Esophagus mucosa (tissue), 1 donor: ENCODE measurements at places on chromosomes 4 and X. TPM values are rescaled to one million over a fixed set of nuclear protein-coding genes. Genes with fewer than 3 reads are reported as not detected.
A peak's percentile ranks its signal among the peaks of the same experiment; 100 is the strongest.

DNA sequence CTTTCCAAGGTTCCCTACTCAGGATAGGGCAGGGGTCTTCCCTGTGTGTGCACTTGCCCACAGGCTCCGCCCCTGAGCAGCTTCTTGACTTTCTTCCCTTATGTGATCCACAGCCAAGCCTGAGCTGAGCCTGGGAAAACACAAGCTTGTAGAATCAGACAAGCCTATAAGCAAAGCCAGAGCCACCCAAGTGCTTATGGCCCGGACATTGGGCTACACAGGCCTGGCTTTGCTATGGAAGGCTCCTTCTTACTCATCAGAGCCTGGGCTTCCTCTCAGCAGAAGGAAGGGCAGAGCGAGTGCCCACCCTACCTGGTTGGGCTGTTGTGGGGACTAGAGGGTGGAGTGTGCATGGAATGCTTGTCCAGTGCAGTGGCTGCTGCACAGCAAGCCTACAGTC, 1.3 kb upstream of the TNIP2 start:
- no peak for ATAC-seq

DNA sequence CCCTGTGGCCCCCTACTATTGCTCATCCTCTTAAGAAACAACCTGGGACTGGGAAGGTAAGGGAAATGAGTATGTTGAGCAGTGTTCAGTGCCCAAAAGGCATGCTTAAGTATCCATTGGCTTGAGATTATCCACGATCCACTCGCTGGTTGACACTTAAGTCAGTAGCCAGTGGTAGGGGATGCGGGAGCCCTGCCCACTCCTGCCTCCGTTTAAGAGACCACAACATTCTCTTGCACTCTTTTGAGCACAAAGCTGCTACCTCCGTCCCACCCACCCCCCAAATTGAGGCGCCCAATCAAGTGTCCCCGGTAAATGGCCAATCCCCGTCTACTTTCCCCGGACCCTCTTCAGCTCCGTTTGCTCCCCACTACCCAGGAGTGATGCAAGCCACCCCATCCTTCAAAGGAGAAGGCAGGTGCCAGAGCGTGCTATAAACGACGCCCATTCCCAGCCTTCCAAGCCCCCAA, 25.0 kb downstream of the UTP14A start:
- no peak for ATAC-seq

DNA sequence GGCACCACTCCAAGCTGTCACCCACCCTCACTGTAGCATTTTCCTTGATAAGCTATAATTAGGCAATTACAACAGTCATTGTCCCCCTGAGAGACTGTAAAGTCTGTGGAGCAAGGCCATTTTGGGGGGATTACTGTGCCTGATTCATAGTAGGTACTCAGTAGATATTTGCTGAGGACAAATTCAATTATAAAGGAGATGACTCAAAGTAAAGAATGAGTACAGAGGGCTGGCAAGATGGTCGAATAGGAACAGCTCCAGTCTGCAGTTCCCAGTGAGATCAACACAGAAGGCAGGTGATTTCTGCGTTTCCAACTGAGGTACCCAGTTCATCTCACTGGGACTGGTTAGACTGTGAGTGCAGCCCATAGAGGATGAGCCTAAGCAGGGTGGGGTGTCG, 42.0 kb downstream of the MAOB start:
- no peak for ATAC-seq

- ATAC-seq = peak; percentile 55
These were observed 46.4 kb upstream of the ABCG2 start for GRCh38 chr4:88204882-88205281.

DNA sequence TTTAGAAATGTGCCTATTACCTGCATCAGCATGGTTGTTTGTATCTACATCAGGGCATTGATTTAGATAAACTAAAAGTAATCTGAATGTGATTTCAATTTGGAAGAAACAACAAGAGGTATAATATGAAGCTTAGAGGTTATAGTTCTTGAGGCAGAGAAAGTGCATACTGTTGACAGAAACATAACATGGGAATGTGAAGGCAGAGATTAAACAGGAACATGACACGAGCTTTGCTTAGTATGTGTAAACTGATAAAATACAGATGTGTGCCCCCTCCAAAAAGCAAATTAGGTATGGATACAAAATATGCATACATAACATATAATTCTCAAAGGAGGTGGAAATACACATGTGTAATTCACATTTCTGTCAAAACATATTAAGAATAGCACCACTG, 1180.2 kb upstream of the ADGRL3 start:
- no peak for ATAC-seq

DNA sequence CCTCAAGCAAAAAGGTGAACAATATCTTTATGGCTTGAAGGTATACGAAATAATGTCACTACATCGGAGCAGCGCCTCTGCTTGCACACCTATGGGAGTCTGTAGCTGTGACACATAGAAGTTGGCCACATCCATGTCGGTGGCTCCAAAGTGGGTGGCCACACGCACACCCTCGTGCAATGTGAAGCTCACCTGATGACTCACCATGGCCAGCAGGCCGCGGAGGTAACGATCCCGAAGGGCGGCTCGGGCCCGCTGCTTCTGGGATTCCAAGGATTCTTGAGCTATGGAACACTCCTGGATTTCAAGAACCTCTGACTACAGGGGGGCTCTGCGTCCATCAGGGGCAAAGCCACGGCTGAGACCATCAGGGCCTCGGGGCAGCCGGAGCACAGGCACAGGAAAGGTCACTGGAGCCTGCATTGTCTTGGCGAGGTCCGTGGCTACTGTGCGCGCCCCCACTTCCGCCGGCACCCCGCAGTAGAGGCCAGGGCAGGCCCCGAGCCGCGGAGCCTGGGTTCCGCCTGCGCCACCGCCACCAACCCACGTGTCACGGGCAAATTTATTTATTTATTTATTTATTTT, 25.2 kb downstream of the NYX start:
- ATAC-seq = no peak

GRCh38 chrX:31217084-31217483, 145.2 kb upstream of the FTHL17 start:
- no peak for ATAC-seq

The MAGEB1 gene
- total RNA-seq = not detected

The FAM47A gene
- total RNA-seq = not detected
